ENCODE measurements at places on chromosomes 7 and 10.

DNA sequence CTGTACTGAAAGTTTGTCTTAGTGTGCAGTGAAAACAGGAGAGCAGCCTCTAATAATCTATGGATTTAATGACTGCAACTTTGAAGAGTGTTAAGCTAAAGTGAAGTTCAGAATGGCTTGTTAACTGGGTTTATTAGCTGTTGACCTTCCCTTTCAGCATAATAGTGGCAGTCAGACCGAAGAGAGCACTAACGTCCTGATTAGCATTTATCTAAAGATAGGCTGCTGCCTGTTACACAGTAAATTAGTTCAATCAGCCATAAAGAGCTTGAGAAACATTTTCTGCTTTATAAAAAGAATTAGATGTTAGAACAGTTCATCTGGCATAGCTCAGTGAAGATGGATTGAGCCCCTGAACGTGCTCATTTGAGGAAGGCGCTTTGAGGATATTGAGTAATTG lies 433.0 kb downstream of the AUTS2 start:
- no peak for DNase-seq

- no peak for DNase-seq
Measured at GRCh38 chr10:99520040-99520846, 12.5 kb upstream of the NKX2-3 start.

DNA sequence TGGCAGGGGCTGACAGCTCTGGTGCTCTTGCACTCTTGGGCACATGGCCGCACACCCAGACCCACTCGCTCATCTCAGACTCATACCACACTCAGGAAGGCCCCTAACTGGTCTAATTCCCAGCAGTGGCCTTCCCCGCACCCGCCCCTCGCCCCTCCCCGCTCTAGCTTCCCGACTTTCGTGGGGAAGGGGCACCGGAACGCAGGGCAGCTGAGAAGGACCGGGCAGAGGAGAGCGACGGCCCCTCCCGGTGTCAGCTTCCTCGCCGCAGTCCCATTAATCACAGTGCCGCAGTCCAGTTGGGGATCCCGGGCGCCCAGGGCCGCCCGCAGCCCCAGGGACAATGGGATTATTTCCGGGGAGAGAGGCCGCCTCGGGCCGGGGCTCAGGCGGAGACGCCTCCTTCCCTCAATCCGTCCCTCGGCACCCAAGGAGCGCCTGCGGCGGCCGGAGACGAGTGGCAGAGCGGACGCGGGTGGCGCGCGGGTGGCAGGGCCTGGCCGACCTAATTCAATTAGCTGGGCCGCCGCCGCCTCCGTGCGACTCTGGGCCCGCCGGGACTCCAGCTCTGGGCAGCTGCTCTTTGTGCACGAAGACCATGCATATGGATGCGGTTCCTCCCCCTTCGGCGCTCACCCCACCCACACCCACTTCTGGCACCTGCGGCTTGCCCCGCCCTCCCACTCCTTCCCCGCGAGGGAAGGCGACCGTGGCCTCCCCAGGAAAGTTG lies 7.8 kb upstream of the TLX1 start:
- DNase-seq, result no peak

DNA sequence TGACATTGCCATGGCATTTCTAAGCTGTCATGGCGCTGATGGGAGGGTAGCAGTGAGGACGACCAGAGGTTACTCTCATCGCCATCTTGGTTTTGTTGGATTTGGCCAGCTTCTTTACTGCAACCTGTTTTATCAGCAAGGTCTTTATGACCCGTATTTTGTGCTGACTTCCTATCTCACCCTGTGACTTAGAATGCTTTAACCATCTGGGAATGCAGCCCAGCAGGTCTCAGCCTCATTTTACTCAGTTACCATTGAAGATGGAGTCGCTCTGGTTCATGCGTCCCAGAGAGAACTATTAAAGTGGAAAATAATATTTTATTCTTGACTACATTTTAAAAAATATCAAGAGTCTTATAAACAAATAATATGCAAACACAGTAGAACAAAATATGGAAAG lies 131.7 kb downstream of the RSU1 start:
- DNase-seq, result no peak

- no peak for DNase-seq
Measured at GRCh38 chr7:129574487-129574886, 37.0 kb upstream of the NRF1 start.

DNA sequence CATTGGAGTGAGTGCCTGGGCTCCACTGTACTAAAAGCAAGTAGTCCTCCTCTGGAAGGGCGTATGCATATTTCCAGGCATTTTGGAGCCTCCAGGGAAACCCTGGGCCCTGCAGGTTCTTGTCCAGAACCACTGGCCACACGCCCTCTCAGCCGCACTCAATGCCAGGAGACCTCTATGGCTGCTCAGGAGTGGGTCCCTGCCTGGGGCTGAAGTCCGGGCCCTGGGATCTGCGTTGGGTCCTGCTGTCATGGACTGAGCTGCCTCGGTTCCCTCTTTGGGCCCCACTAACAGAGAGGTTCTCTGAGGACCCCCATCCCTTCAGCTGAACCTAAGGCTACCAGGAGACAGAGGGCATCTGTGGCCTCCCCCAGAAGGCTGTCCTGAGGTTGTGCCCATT lies 58.3 kb downstream of the GRK5 start:
- DNase-seq, result no peak

- DNase-seq, result no peak
Measured at GRCh38 chr7:137996386-137996851, 5.5 kb downstream of the CREB3L2 start.

DNA sequence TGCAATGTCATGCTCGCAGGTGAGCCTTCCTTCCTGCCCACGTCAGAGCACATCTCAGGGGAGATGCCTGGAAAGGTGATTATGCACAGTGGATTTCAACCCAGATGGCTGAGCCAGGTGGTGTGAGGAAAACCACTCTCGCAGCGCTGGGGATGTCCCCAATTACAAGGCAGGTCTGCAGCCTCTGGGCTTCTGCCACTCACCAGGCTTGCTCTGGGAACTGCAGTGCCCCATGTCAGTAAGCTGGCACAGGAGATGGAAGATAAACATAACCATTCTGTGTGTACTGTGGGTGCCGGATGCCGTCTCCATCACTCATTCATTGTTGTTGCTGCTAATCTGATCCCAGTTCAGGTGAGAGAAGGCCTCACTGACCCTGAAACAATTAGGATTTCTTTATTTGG lies 222.9 kb upstream of the PITRM1 start:
- no peak for DNase-seq

DNA sequence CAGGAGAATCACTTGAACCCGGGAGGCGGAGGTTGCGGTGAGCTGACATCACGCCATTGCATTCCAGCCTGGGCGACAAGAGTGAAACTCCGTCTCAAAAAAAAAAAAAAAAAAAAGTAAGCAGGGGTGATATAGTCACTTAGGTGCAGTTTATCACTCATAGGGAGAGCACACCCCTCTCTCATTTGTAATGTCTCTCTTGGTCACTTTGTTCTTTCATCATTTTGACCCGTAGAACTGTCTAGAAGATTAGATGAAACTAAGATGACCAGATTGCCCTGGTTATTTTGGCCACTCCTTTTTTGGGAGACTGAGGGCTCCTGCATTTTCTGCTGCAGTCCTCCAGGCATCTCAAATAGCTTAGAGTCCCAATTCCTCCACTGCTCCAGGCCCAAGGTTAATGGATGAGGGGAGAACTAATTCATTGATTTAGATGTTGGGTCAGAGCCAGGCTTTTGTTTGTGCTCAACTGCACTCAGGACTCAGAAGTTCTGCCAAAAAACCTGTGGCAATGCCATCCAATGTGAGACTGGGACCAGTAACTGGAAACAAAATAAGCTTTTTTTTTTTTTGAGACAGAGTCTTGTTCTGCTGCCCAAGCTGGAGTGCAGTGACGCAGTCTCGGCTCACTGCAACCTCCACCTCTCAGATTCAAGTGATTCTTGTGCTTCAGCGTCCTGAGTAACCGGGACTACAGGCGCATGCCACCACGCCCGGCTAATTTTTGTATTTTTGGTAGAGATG lies 50.0 kb upstream of the CAMK1D start:
- no peak for DNase-seq

GRCh38 chr10:132062641-132063390 lies 2.9 kb upstream of the JAKMIP3 start:
- DNase-seq, result no peak

DNA sequence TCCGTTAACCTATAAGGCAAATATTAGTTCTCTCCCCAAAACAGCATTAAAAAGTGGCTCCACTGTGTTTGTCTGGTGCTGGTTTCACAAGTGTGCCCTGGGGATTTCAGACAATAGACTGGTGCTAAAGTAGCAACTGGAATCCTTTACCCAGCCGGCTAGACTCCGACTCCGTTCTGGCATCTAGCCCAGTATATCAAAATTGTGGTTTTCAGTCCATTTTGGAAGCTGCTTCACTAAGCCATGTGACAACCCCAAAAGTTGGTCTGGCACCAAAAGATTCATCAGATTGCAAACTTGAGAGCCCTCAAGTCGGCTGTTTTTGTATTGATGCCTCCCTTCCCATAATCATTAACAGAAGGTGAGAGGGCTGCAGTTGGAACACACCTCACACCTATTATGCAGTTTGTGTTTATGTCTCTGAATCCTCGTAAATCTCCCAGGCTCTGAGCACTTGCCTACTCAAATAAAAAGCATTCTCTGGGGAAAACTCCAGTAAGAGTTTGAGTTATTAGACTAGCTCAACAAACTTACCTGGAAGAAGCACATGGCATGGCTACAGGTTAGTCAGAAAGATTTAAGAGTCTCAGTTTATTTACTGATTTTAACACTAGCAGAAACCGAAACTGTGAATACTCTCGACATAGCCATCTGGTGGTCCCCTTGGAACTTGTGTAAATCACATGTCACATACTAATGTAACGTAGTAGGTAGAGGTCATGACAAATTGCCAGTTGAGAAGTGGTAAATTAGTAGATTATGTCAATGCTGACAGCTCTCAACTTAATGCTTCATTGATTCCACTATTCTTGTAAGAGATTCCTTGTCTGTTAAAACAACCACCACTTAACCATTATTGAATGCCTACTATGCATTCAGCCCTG lies 14.8 kb upstream of the WNT16 start:
- DNase-seq, result no peak

GRCh38 chr7:31729195-31729804 lies 42.3 kb downstream of the PPP1R17 start:
- no peak for DNase-seq

DNA sequence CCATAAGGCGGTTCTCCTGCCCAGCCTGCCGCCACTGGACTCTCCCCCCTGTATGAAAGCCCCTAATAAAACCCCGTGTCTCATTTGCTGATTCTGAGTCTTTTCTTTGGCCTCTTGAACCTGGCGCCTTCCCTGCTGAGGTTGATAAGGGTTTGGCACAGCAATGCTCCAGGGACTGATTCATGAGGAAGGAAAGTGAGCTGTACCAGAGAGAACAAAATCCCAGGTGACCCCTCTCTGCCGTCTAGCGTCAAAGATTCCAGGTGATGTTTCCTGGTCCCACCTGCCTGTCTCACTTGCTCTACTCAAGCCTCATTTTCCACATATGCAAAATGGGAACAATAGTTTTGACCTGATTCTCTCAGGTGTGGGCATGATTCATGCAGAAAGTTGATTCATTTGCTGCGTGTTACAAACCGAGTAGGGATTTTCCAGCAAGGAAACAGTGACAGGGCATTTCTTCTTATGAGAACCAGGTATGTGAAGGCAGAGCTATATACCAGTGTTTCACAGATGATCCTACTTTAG lies 730.6 kb upstream of the IGFBP3 start:
- no peak for DNase-seq

- DNase-seq, result no peak
Measured at GRCh38 chr10:29955329-29955935, 104.0 kb downstream of the JCAD start.

GRCh38 chr10:116154651-116155050 lies 118.4 kb downstream of the GFRA1 start:
- DNase-seq, result no peak

GRCh38 chr7:138506764-138507163 lies 46.7 kb downstream of the TRIM24 start:
- DNase-seq, result no peak

DNA sequence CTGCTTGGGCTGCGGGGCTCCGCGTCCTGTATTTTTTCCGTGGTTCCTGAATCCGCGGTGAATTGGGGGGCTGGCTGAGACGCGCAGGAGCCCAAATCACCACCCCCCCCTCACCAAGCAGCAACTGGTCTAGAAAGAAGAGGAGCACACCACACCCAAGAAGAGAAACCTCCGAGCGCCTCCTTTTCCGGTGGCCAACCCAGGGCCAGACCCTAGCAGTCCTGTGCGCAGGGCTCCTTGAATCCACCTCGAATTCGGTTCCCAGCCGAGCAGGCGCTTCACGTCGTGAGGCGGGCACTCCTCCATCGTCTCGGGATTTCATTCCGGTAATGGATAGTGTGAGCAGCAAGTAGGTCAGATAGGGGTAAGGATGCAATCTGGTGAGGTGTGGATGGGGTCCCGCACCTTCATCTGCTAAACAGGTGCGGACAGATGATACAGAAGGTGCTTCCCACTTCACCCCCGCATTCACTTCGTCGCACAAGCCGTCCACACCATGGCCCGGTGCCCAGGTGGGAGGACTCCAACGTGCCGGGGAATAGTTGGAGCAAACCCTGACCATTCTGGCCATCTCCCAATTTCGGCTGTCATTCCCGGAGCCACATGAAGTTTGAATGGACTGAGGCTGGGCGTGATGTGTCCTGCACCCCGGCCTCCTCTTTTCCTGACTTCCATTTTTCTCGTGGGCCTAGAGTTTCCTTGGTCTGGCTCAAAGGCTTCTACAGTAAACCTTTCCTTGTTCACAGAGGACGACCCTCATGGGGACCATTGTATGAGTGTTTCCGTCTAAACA lies 19.8 kb upstream of the ZNF273 start:
- no peak for DNase-seq

DNA sequence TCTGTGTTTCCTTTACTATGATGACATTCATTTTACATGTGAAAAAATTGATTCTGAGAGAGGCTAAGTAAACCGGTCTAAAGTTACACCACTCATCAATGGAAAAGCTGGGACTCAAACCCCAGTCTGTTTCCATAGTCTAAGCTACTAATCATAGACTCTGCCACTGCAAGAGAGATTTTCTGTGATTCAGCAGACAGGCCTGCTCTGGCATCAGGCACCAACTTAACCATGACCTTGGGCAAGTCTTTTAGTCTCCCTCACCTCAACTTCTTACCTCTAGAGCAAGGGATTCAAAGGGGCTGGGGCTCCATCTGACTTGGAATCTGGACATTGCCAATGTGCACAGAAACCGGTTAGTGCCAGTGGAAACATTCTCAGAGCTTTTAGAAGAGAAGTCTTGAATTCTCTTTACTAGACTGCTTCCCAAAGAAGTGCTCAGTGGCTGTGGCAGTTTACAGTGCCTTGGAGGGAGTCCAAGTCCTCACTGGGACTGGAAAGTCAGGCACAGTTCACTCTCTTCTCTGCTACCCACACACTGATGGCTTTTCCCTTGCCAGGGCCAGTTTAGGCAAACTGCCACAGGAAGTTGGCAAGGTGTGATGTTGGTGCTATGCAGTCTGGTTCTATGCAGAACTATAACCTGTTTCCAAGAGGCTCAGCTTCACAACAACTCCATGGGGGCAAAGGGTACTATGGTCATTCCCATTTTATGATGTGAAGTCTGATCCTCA lies 4.5 kb upstream of the BLNK start:
- DNase-seq, result no peak

DNA sequence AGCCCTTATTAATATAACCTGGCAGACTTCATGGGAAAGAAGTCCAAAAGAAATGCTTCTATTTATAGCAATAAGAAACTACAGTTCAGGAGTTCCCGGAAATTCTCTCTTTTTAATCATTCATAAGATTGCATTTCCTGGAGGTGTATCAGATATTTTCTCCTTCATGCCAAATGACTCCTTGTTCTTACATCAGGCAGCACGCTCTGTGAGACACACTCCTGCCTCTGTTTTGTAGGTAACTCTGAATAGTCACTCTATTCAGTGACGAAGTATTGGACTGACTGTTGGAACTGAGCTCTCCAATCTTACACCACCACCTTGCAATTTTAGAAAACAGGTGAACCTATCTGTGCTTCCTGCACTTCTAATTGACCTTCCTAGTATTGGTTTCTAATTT lies 78.7 kb upstream of the MSRB2 start:
- DNase-seq, result no peak
